ENCODE measurements at places on chromosomes 6 and 20.

DNA sequence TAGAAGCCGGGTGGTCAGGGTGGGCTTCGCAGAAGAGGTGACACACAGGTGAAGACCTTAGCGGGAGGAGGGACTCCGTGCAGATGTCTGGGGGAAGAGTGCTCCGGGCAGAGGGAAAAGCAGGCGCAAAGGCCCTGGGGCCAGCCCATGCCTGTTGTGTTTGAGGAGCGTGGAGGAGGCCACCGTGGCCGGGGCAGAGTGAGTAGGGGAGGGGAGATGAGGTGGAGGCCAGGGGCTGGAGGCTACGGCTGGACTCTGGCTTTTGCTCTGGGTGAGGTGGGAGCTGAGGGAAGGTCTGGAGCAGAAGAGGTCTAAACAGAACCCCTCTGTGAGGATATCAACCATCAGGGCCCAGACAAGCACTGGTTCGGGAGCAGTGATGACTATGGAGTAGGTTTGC is 244.0 kb downstream of the PREX1 start:
- no peak for DNase-seq

- DNase-seq: no peak
Observed at GRCh38 chr20:47620808-47621805, 119.4 kb downstream of the NCOA3 start.

- no peak for DNase-seq
Observed at GRCh38 chr6:107750176-107750797, 73.8 kb downstream of the SCML4 start.

DNA sequence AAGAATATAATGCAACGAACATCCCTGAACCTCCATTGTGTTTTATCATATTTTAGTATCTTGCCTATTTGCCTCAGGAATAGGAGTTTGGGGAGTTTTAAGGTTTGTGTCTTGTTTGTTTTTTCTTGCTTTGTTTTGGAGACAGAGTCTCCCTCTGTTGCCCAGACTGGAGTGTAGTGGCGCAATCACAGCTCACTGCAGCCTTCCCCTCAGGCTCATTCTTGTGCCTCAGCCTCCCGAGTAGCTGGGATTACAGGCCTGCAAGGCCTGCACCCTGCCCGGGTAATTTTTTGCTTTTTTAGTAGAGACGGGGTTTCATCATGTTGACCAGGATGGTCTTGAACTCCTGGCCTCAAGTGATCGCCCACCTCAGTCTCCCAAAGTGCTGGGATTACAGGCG is 63.3 kb upstream of the CARMIL1 start:
- DNase-seq: no peak

- no peak for DNase-seq
Observed at GRCh38 chr6:51268666-51269065, 450.0 kb downstream of the TFAP2B start.

Measured in Peyer's patch (tissue), 4 donors.